Parietal lobe (tissue), 2 donors: ENCODE measurements at places on chromosomes 1 and 21. TPM values are rescaled to one million over a fixed set of nuclear protein-coding genes. Genes with fewer than 3 reads are reported as not detected.

Gene TFF3
- total RNA-seq: not detected

Gene LHX8
- total RNA-seq: 0.31 TPM

Gene ZFP69
- 15.3 TPM for total RNA-seq

Gene OR2G6
- not detected for total RNA-seq

Gene SPRR4
- not detected for total RNA-seq

Gene FAM177B
- not detected for total RNA-seq

Gene CR1L
- total RNA-seq: not detected

Gene PRAMEF4
- total RNA-seq: not detected

Gene ASB17
- not detected for total RNA-seq

Gene FCER1G
- 3.8 TPM for total RNA-seq

Gene GJA8
- not detected for total RNA-seq

Gene FAM151A
- total RNA-seq: not detected

Gene COP1
- total RNA-seq: 125 TPM

Gene NT5C1A
- total RNA-seq: 2.2 TPM

Gene NEK2
- total RNA-seq: 3.8 TPM

Gene PDC
- total RNA-seq: not detected

Gene TRIM58
- 5.3 TPM for total RNA-seq

Gene SPATA21
- 0.31 TPM for total RNA-seq

Gene LRRC8B
- total RNA-seq: 26.6 TPM

Gene MRPS6
- total RNA-seq: 28.5 TPM

Gene RBM34
- total RNA-seq: 43.5 TPM

Gene TSPEAR
- total RNA-seq: not detected

Gene MX2
- total RNA-seq: 0.31 TPM

Gene PLEKHN1
- total RNA-seq: not detected

Gene NCMAP
- total RNA-seq: not detected

Gene EFCAB7
- 57.6 TPM for total RNA-seq

Gene NPHP4
- total RNA-seq: 30.7 TPM

Gene KRTAP13-2
- not detected for total RNA-seq

Gene DMRTA2
- total RNA-seq: 5.3 TPM

Gene KRTAP11-1
- total RNA-seq: not detected

Gene PLPP3
- total RNA-seq: 33.2 TPM

Gene MATN1
- total RNA-seq: 0.31 TPM

Gene RNPC3
- total RNA-seq: 37.6 TPM

Gene RYR2
- total RNA-seq: 61.7 TPM

Gene RNF223
- total RNA-seq: not detected

Gene PAQR6
- total RNA-seq: 6.6 TPM

Gene NFIA
- 84.5 TPM for total RNA-seq

Gene S100A1
- total RNA-seq: 0.94 TPM

Gene PRDM15
- 14.7 TPM for total RNA-seq
